ENCODE measurements at places on chromosomes 3 and 15.

DNA sequence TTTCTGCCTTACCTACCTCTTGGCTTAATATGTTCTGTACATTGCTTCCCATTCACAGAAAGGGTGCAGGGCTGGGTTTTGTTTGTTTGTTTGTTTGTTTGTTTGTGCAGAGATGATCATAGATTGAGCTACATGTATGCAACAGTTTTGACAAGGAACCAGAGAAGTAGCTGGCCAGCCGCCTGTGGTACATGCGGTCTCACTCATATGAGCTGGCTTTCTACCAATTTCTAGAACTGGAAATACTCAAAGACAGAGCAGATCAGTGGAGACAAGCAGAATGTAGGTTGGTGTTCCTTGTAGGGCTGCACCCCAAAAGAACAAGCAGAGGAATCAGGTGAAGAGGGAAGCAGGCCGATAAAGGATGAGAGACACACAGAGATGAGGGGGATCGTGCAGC, 502.7 kb downstream of the SOX2 start:
- DNase-seq: no peak

GRCh38 chr3:131705558-131706051, 202.8 kb upstream of the MRPL3 start:
- DNase-seq: no peak

GRCh38 chr3:33063651-33064051, 33.3 kb downstream of the GLB1 start:
- DNase-seq: no peak

DNA sequence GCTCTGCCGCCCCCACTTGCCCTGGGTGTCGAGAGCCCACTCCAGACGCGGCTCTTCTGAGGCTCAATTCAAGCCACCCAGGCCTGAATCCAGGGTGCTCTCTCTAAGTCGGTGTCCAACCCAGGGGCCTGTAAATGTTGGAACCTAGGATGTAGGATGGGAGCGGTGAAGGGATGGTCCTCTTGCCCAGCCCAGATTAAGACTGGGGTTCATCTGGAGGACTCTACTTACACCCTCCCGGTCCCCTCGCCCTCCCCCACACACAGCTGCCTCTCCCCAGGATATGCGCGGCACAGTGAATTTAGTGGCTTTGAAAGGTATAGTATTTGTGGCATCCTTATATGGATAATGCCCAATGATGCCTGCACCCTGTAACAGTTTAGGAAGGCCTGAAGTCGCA, 822 bp upstream of the FBN1 start:
- no peak for DNase-seq

DNA sequence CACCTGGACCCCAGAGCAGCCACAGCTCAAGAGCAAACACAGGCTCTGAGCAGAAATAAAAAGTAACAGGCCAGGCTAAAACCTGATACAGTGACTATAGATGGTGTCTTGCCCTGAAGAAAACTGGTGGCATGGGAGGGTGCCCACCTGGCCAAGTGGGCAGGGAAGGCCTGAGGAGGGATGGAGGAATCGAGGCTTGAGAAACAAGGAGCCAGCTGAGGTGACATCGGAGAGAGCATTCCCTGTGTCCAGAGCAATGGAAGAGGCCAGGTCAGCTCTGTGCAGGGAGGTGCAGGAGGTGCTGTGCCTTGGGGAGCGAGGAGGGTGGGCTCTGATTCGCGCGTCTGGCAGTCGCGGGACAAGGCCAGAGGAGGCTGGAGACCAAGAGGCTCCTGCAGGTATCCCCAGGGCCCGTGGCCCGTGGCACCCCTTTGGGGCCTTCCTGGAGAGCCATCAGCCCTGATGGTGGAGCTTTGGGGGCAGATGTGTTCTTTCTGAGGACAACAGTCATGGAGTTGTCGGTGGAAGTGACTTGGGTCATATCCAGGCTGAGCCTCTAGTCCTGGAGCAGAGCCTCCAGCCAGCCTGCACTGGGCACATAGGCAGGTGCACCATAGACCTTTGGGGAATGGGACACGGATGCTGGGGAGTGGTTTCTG, 56.1 kb downstream of the PLXNA1 start:
- DNase-seq: no peak

- no peak for DNase-seq
Observed at GRCh38 chr3:195517030-195517429, 26.1 kb downstream of the PPP1R2 start.

- no peak for DNase-seq
Observed at GRCh38 chr3:134464064-134464688, 21.6 kb downstream of the ANAPC13 start.

DNA sequence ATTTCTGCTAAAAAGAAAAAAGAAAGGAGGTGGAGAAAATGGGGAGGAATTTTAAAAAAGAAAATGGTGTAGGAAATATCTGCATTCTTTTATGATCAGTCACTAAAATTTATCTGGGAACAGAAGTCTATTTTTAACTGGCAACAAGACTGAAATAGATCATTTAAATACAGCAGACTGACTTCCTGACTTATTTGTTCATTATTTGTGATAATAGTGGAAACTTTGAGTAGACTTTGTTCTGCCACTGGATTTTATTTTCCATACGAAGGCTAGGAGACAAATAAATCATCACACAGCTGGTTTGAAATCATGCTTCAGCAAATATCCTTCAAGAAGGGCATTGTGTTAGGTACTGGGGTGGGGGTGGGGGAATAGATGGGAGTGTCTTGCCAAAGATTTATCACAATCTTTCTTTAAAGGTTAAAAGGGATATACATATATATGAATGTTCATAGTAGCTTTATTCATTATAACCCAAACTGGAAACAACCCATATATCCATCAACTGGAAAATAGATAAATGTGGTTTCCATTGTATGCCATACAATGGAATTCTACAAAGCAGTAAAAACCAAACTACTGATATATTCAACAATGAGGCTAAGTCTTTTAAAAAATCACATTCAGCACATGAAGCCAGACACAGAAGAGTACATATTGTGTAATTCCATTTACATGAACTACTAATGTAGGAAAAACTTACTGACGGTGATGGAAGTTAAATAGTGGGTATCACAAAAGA, 4.7 kb upstream of the CLASP2 start:
- DNase-seq: no peak

DNA sequence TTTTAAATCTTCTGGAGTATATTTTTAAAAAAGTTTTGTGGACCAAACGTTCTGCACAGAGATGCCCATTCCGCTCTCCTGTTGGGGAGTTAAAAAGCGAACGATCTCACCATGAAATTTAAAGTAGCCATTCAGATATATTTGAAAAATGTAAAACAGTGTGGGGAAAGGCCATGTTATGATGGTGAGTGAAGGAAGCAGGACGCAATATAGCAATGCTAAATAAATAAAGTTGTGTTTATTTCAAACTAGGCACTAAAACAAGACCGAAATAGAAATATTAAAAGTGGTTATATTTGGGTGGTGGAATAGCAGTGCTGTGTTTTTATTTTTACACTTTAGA, 327 bp upstream of the CCDC13 start:
- DNase-seq: no peak

- no peak for DNase-seq
Observed at GRCh38 chr3:143671626-143672025, 176.6 kb downstream of the SLC9A9 start.

DNA sequence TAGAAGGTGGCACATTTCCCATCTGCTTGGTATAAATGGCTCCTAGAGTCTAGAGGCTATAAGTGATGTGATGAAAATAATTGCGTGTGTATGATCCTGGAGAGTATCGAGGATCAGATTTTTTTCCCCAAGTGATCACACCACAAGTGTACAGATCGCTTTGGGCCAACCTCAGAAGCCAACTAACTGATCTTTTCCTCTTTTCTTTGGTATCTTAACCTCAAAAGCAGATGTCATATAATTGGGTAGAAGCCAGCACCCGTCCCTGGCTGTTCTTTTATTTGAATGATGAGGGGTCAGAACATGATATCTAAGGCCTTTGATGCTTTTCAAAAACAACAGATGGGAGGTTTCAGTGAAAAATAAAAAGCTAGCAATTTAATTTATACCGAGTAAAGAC, 3.3 kb downstream of the P2RY14 start:
- DNase-seq: no peak

DNA sequence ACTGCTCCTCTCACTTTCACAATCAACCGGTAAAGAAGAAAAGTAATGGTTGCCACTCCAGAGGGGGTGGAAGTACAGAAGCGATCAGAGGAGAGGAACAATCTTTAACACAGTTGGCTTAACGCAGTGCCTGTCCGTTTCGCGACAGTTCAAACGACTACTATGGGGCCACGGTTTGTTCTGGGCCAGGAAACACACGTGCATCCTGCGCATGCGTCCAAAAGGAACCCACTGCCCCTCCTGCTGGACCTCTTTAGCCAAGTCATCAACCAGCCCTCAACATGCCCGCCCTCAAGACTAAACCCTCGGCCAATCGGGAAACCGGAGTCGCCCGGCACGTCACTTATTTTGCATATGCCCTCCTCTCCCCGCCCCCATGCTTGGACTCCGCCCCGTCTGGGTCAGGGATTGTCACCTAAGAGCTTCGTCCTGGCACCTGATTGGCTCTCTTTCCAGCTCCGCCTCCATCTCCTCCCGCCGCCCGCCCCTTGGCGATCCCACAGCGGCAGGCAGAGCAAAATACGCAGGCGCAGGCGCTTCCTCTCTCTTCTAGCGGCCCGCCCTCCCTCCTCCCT, 345 bp upstream of the CDV3 start:
- peak; percentile 99 for DNase-seq

DNA sequence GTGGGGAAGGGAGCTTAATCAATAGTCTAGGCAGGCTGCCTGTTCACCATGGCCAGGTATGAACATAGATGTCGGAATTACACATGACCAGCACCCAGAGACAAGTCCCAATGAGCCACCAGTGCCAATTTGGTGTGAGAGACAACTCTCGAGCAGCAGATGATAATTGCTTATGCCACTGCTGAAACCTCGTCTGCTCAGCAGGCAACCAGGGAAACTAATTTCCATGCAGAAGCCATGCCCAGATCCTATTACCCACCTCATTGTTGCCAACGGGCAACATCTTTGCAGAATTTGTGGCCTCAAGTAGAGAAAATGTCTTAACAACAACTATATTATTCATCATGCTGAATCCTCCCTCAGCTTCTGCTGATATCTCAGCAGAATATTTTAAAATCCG, 84.9 kb downstream of the CGGBP1 start:
- DNase-seq: no peak

- no peak for DNase-seq
Observed at GRCh38 chr15:77607894-77608261, 24.8 kb downstream of the LINGO1 start.

- DNase-seq: peak; percentile 67
Observed at GRCh38 chr3:120622870-120623726, 27.0 kb downstream of the NDUFB4 start.

DNA sequence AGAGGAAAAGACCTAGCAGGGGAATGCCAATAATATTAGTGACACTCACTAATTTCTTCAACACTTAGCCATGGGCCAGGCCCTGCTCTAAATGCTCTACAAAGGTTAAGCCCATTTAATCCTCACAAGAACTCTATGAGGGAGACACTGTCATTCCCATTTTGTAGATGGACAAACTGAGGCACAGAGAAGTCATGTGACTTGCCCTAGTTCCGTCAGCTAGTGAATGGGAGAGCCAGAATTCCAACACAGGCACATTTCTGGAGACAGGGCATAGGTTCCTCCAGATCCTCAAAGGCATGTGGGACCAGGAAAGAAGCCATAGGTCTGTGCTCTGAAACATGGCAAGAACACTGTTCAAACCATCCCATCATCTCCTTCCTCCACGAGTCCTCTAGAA, 31.5 kb downstream of the LOXL1 start:
- no peak for DNase-seq

- DNase-seq: no peak
Observed at GRCh38 chr3:29536016-29536758, 255.3 kb downstream of the RBMS3 start.

DNA sequence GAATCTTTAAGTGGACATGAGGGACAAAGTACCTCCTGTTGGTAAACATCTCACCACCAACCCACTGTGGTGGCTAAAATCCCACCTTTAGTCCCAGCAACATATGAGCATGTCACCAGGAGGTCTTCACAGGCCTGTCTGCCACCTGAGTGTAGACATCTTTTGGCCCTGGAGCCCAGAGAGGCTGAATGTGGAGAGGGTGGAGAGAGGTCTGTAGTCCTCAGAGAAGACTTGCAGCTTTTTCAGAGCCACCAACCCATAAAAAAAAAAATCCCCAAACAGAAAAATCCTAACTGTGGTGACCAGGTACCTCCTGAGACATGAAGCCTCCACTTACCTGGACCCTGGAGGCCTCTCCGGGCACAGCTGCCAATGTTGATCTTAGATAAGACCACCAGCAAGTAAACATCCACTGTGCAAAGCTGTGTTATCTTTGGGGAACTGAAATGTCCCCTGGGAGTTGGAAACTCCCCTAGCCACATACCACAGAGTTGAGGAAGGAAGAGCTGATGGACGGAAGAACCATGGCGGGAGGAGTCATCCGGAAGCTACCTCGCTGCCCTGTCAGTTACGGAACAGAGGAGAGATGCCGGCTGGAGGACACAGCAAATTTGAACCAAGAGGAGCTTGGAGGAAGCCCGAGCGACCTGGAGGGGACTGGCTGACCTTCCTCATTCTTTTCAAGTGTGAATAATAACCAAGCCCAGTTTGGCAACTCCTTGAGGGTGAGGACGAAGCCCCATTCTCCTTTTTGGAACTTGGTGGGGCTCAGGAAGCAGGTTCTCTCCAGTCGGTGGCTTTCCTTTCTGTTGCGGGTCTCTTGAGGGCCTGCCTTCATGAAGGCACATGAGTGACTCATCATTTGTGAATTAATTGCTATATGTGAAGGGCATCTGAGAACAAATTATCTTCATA, at the start of gene GHRL:
GHRL (minus strand) TSS at position 443 of the 915 bp plus-strand sequence. CDS start 2,767 bp downstream, outside the sequence.
- no peak for DNase-seq

DNA sequence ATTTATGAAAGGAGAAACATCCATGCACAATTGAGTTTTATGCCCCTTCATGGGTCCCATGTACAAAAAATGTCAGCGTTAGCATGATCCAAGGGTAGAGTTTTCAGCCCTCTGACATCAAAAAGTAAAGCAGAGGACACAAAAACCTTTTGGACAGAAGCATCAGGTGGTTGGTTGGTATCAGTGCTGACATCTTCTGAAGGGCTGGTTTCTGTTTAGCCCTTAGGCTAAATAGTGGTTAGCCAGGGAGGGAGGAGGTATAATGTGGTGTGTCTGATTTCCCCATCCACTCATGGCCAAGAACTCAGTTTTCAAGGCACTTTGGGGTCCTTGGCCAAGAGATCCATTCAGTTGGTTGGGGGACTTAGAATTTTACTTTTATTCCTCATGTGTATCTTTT, 16.5 kb downstream of the CCDC66 start:
- no peak for DNase-seq

- DNase-seq: no peak
Observed at GRCh38 chr3:54550221-54550977, 377.5 kb downstream of the LRTM1 start.

DNA sequence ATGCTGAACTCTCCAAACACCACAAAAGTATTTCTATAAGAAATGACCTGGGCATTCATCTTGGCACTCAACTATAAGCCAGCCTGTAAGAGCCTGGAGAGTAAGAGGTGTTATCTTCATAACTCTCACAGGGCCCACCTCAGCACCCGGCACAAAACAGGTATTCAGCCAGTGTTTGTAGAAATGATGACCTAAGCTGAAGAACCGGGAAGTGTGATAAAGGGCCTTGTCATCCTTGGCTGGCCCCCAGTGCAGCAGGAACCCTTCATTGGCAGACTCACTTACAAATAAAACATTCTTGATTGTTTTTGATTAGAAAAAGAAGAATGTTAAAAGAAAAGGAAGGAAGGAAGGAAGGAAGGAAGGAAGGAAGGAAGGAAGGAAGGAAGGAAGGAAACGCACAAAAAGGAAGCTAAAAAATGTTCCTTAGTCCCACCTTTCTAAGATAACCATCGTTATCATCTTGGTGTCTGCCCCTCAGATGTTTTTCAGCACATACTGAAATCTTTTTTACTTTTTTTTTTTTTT, 52.1 kb downstream of the DAPK2 start:
- DNase-seq: no peak
